ENCODE measurements at places on chromosomes 16 and 17.

DNA sequence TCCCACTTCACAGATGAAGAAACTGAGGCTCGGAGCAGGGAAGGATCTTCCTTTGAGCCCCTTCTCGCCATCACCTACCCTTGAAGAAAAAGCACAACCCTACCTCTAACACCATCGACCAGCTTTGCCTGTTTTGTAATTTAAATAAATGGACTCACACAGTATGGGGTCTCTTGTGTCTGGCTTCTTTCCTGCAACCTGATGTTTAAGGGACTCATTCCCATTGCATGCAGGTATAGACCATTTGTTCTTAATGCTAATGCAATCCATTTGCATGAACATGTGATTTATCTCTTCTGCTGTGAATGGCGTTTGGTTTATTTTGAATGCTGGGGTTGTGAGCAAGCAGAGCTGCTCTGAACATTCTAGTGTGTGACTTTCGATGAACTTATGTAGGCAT is 150.8 kb upstream of the FOXF1 start:
- DNase-seq: no peak

DNA sequence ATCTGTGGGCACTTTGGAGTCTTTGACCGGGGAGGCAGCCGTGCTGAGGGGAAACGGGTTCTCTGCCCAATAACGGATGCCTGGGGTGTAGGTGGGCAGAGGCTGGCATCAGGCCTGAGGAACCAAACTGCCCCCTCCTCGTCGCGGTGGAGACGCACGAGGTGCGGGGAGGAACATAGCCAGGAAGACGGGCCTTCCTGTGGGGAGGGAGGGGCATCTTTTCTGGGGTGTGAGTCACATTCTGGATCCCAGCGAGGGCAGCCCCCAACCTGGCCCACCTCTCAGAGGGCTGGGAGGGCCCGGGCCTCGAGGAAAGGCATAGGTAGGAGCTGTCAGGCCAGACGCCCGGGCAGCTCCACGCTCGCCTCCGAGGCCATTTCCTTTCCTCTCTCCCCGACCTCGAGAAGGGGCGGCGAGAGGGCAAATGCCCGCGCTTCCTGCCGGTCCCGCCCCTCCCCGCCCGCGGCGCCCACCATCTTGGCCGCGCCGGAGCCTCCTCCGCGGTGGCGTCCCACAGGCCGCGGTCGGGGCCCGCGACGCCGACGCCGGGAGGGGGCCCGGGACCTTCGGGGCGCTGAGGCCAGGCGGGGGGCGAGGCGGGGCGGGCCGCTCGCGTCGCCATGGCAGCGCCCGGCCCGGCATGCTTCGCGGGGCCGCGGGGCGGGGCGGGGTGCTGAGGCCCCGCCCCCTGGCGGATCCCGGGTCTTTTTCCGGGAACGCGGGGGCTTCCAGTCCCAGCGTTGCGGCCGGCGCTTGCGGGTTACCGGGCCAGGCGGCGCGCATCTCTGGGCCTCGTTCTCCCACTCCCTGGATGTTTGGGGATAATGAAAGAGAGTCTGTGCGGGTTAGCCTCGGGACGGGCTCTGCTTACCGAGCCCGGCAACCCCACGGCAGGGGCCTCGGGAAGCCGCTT is 13.2 kb downstream of the RAI1 start:
- peak; percentile 55 for DNase-seq

- DNase-seq: peak; percentile 21
These were observed 17.8 kb downstream of the PLLP start for GRCh38 chr16:57266531-57267260.

GRCh38 chr17:18070861-18071340 is 16.8 kb upstream of the DRG2 start:
- DNase-seq: no peak

- no peak for DNase-seq
These were observed 36.5 kb downstream of the HOXB1 start for GRCh38 chr17:48494335-48494734.

GRCh38 chr16:24975428-24975889 is 39.7 kb downstream of the ARHGAP17 start:
- no peak for DNase-seq

GRCh38 chr16:19755268-19755667 is 37.2 kb downstream of the IQCK start:
- no peak for DNase-seq

- DNase-seq: no peak
These were observed 11.6 kb downstream of the CD7 start for GRCh38 chr17:82305727-82306300.
